ENCODE measurements at places on chromosomes 16 and 17.
A peak's percentile ranks its signal among the peaks of the same experiment; 100 is the strongest.

DNA sequence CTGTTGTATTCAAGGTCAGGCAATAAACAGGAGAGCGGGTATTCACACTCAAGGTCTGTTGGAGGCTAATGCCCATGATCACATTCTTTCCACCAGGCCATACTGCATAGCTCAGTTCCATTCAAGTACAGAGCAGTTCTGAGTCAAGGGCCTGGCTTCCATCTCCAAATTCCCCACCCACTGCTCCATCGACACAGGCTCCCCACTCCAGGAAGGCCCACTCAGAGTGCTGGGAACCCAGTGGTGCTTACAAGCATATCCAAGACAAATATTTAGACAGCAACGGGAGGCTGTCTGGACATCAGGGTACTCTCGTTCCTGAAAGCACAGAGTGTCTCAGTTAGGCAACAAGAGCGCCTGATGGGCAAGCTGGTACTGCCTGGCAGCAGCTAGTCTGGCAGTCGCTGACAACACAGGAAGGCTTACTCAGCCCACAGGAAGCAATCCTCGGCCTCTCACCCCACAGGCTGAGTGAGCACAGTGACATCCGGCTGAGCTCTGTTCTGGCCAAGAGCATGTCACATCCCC is 40.9 kb downstream of the RFFL start:
- peak; percentile 90 for DNase-seq

GRCh38 chr17:29731589-29731929 is 108.8 kb upstream of the CORO6 start:
- DNase-seq = no peak

DNA sequence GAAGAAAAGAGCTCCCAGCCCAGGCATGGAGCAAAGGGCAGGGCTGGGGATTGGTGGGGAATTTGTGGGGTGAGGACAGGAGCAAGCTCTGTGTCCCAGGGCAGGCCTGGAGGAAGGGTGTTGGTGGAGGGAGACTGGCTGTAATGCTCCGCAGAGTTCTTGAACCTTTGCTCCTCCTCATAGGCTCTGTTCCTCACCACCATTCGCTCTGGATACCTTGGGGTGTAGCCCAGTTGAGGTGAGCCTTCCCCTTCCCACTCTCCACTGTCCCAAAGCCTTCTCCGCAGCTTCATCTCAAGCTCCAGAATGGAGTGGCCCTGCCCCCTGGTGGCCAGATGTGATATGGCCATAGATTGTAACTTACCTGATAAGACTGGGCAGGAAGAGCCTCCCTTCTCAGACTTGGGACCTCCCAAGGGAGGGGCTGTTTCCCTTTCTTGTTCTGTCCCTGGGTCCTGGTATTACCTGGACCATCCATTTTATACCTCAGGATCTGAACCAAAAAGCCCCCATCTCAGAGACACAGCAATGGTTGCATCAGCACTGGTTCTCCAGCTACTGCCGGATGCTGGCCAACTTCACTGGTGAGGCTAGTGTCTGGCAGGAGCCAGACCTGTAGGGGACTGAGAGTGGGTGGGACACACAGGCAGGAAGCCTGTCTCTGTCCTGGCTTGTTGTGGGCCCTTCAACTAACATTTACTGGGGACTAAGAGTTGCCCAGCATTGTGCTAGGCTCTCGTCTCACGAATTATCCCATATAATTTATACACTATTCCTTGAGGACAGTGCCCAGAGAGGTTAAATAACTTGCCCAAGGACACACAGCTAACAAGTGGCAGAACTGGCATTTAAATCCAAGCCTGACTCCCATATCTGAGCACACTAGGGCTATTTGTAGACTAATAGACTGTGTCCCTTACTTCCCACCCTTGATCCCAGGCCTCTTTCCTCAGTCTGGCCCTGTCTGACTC is 19.1 kb upstream of the STAC2 start:
- peak; percentile 85 for DNase-seq

DNA sequence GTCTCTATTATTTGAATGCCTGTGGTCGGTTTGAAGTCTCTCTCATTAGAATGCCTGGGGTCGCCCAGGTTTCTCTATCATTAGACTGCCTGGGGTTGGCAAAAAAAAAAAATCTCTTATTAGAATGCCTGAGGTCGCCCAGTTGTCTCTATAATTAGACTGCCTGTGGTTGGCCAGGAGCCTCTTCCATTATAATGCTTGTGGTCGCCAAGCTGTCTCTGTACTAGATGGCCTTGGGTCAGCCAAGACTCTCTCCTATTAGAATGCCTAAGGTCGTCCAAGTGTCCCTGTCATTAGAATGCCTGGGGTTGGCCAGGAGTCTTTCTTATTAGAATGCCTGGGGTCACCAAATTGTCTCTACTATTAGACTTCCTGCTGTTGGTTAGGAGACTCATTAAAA is 2228.4 kb downstream of the TP53TG3F start:
- DNase-seq = no peak

GRCh38 chr16:81629896-81630634 is 149.0 kb upstream of the PLCG2 start:
- no peak for DNase-seq

DNA sequence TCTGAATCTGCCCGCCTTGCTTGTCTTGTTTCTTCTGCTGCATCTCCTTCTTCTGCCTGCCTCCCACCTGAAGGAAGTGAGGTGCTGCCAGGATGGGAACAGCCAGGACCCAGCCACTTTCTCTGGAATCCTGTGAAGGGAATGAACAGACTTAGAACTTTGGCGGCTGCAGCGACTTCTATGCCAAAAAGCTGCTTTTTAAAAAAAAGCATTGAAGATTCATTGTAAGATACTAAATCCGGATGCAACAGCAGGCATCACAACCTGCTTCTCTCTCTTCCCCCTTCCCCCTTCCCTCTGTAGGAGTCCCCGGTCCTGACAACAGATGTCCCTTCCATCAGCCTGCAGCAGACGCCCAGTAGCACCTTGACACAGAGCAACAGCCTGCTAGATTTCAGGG is 176.3 kb downstream of the HS3ST4 start:
- DNase-seq = no peak

DNA sequence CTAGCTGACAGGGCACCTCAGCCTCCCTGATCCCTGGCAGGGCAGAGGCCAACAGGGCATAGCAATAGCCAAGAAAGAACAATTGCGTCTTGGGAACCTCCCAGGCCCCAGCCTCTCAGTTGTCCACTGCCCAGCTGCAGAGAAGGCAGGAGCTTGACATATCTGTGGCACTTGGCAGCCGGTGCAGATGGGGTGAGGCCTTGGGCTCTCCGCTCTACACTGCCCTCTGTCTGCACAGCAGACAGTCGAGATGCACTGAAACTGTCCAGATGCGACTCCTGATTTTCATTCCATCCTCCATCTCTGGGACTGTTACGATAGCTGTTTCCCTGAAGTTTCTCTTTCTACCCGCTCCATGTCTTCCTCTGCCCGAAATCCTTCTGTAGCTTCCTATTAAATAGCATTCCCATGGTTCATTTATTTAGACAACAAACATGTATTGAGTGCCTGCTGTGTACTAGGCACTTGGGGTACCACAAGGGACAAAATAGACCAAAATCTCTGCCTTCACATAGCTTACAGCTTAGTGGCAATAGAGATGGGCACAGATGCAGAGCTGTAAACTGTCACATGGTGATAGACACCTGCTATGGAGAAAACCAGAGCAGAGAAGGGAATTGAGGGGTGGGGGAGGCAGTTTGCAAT is 3.3 kb downstream of the POLR3E start:
- DNase-seq = peak; percentile 55

- DNase-seq = no peak
These were observed 2.0 kb upstream of the NDRG4 start for GRCh38 chr16:58497935-58498334.

GRCh38 chr17:30921544-30922196 is at the start of gene ADAP2:
ADAP2 (plus strand) TSS chr17:30921945; CDS start chr17:30922015, 70 bp downstream.
- peak; percentile 10 for DNase-seq

- DNase-seq = no peak
These were observed 22.9 kb downstream of the DUSP14 start for GRCh38 chr17:37512442-37513068.

DNA sequence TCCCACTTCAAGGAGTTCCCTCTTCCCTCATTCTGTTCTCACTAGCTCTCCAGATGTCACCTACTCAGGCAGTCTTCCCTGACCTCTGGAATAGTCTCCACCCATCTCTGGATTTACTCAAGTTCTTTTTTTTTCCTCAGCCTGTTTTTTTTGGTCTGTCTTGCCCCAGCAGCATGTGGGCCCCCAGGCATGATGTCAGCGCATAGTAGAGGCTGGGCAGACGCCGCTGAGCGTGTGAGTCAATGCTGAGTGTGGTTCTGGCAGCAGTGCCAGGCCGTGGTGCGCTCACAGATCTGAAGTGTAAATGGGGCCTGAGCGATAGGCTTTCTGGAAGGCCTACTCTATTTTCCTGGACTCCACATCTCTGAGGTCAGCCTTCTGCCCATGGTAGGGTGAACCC is 2.7 kb upstream of the KCNJ18 start:
- DNase-seq = peak; percentile 90

GRCh38 chr16:89670496-89671431 is 13.1 kb downstream of the SPATA33 start:
- peak; percentile 62 for DNase-seq

DNA sequence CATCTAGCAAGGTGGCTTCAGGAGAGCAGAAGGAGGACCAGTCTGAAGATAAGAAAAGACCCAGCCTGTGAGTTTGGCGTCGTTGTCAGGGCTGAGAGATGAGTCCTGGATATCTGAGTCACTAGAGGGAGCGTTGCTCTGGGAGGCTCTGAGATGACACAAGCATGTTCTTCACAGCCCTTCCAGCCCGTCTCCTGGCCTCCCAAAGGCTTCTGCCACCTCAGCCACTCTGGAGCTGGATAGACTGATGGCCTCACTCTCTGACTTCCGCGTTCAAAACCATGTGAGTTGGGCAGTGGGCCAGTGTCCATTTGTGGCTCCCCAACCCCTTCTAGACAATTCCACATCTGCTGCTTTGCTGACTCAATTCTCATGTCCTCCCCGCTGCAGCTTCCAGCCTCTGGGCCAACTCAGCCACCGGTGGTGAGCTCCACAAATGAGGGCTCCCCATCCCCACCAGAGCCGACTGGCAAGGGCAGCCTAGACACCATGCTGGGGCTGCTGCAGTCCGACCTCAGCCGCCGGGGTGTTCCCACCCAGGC is 2.3 kb downstream of the TGFB1I1 start:
- DNase-seq = peak; percentile 78

DNA sequence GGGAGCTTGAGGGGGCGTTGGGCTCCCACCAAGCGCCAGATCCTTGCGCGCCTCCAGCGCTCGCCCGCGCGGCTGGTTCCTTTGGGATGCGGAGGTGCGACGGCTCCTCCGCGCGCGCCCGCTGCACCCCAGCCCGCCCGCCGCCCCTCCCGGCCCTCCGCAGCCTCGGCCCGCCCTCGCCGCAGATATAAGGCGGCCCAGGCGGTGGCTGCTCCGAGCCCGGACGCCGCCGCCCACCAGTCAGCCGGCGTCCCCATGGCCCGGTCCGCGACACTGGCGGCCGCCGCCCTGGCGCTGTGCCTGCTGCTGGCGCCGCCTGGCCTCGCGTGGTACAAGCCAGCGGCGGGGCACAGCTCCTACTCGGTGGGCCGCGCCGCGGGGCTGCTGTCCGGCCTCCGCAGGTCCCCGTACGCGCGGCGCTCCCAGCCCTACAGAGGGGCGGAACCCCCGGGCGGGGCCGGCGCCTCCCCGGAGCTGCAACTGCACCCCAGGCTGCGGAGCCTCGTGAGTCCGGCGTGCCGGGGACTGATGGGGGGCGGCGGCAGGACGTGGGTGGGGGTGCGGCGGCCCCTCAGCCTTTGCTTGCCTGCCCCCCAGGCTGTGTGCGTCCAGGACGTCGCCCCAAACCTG is at the start of gene NPB:
Gene NPB, plus strand, starts transcription at position 216 of the 630 bp plus-strand sequence. Its CDS starts 40 bp downstream, at position 256.
- no peak for DNase-seq

Data from ELR (cell line).